ENCODE measurements at places on chromosomes 5 and 9. TPM values are rescaled to one million over a fixed set of nuclear protein-coding genes. Genes with fewer than 3 reads are reported as not detected.

DNA sequence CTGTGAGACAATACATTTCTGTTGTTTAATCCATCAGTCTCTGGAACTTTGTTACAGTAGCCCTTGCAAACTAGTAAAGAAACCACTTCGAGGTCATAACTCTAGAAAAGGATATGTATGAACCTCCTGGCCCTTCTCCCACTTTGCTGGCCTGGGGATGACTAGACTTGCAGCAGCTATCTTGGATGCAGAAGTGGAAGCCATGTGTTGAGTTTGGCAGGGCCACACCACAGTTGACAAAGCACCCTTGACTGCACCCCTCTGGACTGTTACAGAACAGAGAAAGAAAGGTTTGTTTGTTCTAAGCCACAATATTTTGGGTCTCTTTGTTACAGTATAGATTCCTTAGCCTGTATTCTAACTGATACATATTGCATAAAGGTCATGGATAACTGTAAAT lies 183.2 kb upstream of the TAS2R1 start:
- no peak for DNase-seq

GRCh38 chr5:116562669-116563068 lies 12.0 kb downstream of the SEMA6A start:
- DNase-seq, result no peak

- no peak for DNase-seq
These were observed 15.6 kb downstream of the C5orf58 start for GRCh38 chr5:170248172-170248930.

DNA sequence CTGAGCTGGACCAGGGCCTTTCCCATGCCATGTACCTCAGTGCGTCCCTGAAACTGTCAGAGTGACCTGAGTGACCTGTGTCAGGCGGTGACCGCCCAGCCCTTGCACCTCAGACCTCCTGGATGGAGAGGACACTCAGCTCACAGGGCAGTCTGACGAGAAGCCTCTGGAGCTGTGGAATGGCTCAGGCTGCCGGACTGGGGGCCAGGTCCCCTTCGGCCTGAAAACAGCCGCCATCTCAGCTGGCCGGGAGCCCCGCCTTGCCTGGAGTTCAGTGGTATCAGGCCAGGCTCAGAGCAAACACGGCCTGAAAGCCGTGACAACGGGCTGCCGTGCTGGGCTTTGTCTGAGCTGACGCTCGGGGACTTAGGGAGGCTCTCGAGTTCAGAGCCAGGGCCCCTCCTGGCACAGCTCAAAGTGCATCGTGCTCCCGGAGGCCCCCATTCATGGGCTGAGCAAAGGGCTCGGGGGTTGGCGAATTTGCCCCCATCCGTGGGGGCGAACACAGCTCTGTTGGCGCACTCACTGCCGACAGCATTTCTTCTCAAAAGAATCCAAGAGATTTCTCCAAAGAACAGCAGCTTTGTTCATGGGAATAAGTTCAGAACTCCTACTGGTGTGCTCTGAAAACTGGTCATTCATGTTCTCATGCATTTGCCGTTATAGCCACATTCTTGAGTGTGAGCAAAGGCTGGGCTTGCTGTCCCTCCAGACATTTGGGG lies 8.4 kb upstream of the SLC9A3 start:
- DNase-seq, result no peak

DNA sequence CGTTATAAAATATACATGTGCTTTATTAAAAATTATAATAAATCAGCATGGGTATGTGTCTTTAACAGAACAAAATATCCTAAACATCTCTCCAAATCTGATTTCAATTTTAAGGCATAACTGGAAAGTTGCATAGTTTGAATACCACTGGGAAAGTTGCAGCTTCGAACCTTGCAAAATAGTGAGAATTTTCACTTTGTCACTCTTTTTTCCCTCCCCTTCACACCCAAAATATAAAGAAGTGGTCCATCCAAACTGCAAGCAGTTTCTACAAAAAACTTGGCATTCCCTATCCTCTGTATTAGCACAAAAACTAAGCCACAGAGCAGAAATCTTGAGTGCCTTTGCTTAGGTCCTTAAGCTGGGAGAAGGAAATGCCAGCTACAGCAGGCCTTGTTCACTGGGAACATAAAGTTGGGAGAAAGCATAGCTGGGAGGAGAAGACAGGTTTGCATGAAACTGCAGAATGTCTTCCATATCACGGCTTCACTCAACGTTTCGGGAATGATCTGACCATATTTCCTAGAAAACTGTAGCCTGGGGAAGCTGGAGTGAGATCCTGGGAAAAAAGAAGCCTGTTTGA lies 400.3 kb downstream of the EBF1 start:
- no peak for DNase-seq

DNA sequence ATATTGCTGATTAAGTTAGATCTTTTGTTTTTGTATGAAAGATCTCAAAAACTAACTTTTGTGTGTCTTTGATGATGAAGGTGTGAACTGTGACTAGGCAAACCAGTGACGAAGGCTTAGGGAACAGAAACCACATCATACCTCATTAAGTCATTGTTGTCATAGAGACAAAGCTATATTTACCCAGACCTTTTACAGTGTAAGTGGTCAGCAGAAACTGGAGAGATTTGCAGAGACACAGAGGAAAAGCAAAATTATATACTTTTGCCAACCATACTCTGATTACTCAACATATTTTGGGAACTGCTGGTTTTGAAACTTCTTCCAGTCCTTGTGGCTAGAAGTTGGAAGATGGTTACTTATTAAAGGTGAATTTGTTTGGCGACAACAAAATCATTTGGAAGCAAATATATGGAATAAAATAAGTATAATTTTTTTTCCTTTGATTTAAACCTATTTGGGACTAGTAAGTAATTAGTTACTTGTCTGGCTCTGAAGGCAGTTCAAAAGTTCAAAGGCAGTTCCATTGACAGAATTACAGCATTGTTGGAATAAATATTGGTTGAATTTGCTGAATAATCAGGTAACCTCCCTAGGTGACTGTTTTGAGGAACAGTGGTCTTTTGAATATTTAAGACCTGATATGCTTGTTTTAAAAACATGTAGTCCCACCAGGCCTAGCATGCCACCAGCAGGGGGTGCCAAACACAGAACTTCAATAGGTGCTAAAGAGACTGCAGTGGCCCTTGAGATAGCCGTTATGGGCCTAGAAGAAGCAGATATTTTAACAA lies 103.8 kb downstream of the RPS23 start:
- peak; percentile 16 for DNase-seq

- no peak for DNase-seq
These were observed 47.1 kb downstream of the ABLIM3 start for GRCh38 chr5:149188383-149188782.

The PCDHB5 gene
- 0.10 TPM for polyA plus RNA-seq

The FBXL7 gene
- polyA plus RNA-seq, result 6.3 TPM

The ZFR gene
- polyA plus RNA-seq, result 24.6 TPM

Data from SK-N-SH (cell line).